Ureter (tissue), 1 donor: ENCODE measurements at places on chromosomes 5 and 9. TPM values are rescaled to one million over a fixed set of nuclear protein-coding genes. Genes with fewer than 3 reads are reported as not detected.

Gene CCNH
- total RNA-seq = 68.6 TPM

Gene GPR150
- 0.18 TPM for total RNA-seq

Gene C5orf24
- 33.7 TPM for total RNA-seq

- DNase-seq = peak; percentile 86
These were observed 157.0 kb downstream of the RGS3 start for GRCh38 chr9:113620377-113621161.

DNA sequence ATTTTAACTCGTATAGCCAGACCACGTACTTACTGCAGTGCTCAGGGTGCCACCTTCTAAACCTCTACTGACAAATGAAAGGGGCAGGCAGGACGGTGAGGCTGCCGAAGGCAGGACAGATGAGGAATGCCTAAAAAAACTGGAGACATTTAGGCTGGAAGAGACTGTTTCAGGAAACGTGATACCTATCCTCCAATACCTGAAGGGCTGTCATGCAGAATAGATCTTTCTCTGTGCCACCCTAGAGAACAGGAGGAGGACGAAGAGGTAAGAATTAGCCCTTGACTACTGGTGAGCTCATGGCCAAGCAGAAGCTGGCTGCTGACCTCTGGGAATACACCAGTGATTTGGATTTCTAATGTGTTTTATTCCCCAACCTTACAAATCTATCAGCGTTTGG is 139.4 kb downstream of the EFNA5 start:
- DNase-seq = no peak

DNA sequence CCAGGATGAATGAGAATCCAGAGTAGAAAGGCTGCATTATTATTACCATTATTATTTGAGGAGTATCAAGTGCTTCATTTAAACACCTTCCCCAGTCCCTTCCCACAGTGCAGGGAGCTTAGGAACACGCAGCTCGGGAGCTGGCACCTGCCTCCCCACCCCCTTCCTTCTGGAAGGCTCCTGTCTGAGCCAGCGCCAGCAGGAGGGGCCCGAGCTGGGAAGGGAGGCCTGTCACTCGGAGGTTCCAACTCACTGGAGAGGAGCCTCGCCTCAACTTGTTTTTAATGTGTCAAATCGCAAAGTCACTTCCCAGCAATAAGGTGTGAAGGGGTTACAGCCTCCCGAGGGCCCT is 156.4 kb upstream of the IRX4 start:
- DNase-seq = no peak

- no peak for DNase-seq
These were observed 127.9 kb upstream of the PALM2AKAP2 start for GRCh38 chr9:109652112-109652511.

GRCh38 chr5:40401284-40402006 is 278.3 kb upstream of the PTGER4 start:
- DNase-seq = no peak

GRCh38 chr5:38551030-38552017 is 5.1 kb downstream of the LIFR start:
- DNase-seq = no peak

GRCh38 chr9:136544964-136545691 is 720 bp downstream of the NOTCH1 start:
- DNase-seq = peak; percentile 65

DNA sequence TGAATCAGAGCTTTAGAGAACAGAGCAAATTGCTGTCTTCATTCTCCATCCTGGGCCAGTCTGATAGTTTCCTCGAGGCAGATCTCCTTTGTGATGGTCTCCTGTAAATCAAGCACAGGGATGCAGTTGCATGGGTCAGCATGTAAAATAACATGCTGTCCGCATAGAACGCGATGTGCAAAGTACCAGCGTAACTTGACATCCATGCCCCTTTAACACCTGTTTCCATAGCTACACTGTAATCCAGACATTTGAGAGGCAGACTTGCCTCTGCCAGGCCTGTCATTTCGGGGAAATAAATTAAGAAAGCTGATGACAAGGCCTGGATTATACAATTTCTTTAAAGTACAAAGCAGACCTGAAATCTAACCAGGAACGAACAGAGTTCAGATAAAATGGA is 413.5 kb downstream of the TLE4 start:
- DNase-seq = no peak

DNA sequence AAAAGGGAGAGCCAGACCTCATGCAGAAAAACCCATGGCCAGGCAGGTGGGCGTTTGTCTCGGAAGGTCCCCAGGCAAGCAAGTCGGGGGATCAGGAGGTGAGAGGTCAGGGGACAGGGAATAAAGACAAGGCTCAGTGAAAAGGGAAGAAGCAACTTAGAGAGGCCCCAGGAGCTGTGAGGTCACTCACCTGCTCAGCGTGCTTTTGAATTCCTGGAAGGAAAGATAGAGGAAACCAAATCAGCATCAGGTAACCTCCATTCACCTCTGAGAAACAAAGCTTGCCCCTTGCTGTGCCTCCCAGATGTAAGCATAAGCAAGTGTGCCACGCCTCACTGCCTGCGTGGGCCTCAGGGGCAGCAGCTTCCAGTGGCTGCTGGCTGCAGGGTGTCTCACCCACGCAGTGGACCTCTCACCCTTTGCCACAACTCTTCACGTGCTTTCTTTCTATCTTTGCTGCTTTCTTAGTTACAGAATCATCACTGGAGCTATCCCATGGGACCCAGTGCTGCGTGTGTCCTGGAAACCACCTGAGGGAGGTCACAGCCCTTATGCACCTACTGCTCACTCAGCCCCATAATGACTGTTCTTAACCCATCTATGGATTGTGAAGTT is 6.0 kb downstream of the TRIM7 start:
- DNase-seq = no peak

GRCh38 chr5:143014017-143014651 is 244.0 kb downstream of the ARHGAP26 start:
- no peak for DNase-seq
